Stimulated activated CD8-positive, alpha-beta memory T cell treated with anti-CD3 and anti-CD28 coated beads, Interleukin-7, amount 100 ng/mL, for 48 hours (primary cell): ENCODE measurements at places on chromosomes 12 and 14.

DNA sequence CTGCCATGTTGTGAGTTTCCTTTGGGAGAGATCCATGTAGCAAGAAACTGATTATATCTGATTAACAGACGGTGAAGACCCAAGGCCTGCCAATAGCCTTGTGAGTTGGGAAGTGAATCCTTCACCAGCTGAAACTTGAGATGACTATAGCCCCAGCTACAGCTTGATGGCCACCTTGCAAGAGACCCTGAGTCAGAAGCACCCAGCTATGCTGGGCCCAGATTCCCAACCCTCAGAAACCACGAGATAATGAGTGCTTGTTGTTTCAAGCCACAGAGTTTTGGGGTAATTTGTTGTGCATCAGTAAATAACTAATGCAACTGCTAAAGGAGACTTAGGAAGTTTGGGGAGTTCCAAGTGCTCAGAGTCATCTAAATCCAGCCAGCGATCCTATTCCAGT lies 80.3 kb downstream of the AVPR1A start:
- no peak for DNase-seq

- DNase-seq: no peak
Observed at GRCh38 chr12:45732250-45732649, 2.7 kb downstream of the ARID2 start.

DNA sequence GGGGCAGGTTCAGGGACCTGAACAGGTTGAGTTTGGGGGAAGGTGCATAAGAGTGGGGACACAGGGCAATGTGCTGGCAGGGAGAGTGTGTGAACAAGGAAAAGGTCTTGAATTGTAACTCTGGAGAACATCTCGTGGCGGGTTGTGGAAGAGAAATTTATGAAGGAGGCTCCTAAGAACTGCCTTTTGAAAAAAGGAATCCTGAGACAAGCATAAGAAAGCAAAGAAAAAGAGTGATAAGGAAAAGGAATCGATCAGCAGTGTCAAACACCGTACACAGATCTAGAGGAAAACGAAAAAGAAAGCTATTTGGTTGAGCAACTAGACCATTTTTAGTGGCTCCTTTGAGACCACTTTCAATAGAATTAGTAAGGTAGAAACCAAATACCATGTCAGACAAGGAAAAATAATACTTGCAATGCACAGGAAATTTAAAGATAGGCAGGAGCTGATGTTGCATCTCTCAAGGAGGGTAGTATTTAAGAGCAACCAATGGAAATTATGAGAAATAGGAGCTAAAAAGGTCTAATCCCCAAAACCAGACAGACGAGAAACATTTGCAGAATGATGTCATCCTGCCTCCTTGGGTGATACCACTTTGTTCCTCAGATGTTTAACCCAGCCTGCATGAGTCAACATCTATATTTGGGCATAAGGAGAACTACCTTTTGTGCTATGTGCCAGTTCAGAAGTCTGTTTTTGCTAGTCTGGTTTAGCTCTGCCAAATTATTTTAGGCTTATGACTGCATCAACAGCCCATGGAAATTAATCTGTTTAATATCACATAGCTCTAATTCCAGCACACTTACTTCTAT lies 64.5 kb upstream of the STK38L start:
- DNase-seq: no peak

DNA sequence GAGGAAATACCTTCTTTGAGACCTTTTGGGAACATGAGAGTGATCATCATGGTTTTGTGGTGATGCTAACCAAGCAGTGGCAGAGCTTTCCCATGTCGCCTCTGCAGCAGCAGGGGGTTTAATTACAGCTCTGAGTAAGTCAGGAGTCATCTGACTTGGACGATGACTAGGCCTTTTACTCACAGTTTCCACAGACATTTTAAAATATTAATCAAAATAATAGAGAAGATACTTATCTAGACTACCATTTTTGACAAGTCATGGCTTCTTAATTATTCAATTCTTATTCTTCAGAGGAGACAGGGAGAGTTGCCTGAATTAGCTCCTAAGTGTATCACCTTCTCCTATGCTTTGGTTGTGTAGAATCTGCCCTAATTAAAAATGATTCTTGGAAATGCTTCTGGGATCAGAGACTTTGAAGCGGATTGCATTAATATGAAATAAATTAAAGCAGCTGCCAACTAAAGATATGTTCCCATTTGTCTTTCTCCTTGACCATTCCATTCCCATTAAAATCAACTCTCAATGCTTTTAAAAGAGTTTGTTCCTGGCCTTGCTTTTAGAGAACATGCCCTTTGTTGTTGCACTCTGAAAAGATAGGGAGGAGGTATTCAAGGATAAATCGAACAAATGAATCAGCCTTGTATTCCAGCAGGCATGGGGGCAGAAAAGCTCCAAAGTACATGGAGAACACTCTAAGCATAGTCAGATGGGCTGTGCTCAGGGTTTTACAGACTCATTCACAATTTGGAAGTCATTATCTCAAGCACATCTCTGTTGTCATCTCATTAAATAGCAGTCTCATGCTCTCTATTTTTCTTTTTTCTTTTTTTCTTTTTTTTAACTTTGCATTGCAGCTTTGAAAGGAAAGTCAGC lies 7.7 kb upstream of the IFNG-AS1 start:
- no peak for DNase-seq

- no peak for DNase-seq
Observed at GRCh38 chr14:34498684-34499412, 36.8 kb upstream of the SPTSSA start.

DNA sequence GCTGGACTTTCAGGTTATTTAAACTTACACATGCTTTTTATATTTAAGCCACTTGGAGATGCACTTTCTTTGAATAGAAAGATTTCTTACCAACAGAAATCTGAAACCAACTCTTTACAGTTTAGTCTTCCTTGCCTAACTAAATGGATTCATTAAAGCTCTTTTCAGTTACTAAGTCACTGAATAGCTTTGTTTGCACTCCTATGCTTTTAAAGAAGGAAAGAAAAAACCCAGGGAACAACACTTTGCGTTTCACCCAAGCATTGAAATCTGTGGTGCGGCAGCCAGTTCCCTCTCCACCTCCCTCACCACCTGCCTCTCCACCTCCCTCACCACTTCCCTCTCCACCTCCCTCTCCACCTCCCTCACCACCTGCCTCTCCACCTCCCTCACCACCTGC lies 70.3 kb downstream of the RIMBP2 start:
- no peak for DNase-seq

DNA sequence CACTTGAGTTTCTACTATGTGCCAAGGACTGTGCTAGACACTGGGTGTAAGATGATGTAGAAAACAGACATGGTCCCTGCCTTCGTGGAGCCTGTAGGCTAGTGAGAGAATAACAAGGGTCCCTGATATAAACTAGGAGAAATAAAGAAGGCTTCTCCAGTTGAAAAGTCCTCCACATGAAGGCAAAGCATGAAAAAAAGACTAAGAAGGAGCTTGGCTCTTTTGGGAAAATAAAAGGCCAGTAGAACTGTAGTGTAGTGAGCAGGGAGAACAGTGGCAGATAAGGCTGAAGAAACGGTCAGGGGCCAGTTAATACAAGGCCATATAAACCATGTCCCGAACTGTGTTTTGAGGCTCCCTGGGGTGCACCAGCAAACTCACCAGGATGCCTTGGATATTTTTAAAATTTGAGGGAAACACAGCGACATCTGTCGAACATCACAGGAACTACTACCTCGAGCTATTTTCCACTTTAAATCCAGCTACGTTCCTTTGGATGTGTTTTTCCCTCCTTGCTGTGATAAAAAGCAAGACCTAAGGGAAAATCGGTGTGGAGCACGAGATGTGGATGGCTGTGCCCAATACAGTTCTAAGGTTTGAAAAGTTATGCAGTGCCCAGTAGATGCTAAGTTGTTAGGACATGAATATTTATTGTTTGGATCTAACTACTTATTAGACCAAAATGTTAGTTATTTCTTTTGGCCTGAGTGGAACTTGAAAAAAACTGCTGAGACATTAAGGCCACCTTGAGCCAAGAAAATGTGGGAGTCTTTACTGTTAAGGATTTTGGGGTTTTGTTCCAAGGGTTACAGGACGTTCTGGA lies 8.5 kb upstream of the CFL2 start:
- DNase-seq: no peak

GRCh38 chr14:66979101-66979974 lies 209.9 kb upstream of the GARIN2 start:
- no peak for DNase-seq

DNA sequence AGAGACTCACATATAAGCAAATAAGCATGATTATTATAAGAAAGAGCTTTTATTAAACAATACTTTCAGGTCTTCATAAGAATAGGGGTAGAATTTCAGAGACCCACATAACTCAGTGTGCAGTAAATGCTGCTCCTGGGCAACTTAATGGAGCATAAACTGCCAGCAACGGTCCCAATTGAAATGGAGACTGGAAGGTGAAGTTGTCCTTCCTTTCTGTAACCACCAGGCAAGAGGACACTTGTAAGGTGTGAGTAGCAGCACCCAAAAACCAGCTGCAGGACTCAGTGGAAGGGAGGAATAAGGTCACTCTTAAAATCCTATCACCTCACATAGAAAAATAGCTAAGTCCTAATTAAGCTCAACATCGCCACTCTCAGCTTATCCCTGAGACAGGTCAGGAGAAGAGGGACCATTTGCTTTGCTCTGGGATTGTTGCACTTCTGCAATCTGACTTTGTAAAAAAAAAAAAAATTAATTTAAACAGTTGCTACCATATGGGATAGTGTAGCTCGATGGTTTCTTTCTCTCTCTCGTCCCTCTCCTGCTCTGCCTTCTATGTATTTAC lies 22.7 kb upstream of the LTA4H start:
- no peak for DNase-seq

- no peak for DNase-seq
Observed at GRCh38 chr14:100733152-100733850, 6.6 kb downstream of the DLK1 start.

DNA sequence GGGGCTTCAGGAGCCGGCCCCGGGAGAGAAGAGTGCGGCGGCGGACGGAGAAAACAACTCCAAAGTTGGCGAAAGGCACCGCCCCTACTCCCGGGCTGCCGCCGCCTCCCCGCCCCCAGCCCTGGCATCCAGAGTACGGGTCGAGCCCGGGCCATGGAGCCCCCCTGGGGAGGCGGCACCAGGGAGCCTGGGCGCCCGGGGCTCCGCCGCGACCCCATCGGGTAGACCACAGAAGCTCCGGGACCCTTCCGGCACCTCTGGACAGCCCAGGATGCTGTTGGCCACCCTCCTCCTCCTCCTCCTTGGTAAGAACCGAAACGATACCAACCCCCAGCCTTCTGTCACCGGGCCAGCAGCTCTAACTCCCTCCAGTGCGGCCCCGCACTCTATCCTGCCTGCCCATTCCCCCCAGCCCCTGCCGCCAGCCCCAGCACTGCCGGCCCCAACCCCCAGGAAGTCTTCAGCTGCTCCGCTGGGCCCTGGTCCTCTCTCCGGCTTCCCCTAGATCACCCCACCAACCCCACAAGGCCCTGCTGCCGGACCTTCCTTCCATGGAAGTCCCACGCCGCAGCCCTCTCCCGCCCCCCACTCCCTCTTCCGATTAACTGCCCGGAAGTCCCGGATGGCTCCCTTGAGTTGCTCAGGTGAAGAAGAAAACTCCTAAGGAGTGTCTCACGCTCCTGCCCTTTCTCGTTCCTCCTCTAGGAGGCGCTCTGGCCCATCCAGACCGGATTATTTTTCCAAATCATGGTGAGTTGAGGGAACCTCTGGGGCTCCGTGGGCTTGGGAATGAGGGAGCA lies 693 bp downstream of the LRP10 start:
- DNase-seq: no peak

DNA sequence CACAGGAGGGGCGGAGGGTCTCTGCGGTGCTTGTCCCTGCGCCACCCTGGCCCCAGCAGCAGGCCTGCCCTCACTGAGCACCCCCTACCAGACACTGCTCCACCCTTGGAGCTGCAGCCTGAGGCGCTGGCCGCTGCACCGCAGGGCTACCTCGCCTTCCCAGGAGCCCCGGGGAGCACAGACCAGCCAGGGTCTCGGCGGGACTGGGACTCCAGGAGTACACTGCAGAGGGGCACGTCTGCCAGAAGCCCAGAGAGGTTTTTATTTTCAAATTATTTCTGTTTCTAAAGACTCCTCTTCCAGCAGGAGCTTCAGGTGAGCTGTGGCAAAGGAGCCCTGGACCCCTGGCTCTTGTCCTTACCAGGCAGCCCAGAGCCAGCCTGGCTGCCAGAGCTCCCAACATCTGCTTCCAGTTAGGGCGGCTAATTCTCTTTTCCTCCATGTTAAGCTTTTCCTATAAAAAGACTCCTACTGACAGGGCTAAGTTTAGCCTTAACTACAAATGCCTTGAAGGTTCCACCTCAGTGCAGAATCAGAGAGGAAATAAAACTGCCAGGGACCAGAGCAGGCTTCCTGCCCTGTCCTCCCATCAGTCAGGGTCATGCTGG lies 26.4 kb downstream of the DEGS2 start:
- DNase-seq: no peak

DNA sequence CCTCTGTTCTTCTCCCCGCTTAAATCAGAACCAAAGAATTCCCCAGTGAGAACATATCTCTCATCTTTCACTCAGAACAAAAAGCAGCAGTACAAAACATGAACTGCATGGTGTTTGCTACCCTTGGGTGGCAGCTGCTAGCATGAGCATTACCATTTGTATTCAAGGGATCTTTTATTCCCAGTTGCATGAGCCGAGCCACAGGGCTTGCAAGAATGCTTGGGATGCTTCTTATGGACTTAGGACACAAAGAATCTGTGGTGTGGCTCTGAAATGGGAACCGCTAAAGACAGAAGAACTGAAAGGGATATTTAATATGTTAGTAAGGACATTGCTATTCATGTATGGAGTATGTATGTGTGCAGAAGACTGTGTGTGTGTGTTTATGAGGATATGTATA lies 190.6 kb downstream of the TMX1 start:
- no peak for DNase-seq

DNA sequence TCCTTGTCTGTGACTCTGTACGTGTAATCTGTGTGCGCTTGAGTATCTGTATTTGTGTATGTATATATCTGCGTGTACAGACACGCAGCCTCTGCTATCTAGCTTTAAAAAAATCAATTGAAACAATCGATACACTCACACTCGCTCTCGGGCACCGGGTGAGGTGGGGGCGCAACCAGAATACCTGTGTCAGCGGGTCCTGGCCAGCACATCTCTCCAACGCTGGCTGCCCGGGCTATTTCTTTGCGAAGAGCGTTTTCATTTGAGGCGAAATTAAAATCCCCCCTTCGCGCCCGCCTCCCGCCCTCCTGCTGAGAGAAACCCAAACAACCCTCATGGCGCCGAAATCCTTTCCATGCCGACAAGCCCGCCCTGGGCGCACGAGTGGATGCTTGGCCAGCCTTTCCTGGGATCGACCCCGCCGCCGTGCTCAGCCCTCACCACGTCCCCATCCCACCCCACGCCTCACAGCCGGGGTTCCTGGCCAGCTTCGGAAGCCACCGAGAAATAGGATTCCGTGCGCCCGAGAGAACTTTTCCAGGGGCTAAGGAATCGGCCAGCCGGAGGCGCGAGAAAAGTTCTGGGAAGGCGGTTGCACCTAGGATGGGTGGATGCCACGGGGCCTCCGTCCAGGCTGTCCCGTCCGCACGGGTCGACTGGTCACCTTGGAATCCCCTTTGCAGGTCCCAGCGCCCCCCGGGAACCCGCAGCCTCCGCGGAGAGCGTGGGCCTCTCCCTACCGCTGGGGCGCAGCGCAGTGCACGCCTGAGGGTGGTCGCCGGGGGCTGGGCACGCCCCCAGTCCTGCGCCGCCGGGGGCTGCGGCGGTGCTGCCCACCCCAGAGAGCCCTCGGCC lies 1.0 kb downstream of the ZDHHC22 start:
- no peak for DNase-seq

GRCh38 chr12:122726080-122726558 lies 4.5 kb downstream of the HCAR1 start:
- no peak for DNase-seq

GRCh38 chr14:58362798-58363412 lies 32.8 kb upstream of the TOMM20L start:
- no peak for DNase-seq

- DNase-seq: no peak
Observed at GRCh38 chr12:79983986-79984620, 49.2 kb upstream of the PPP1R12A start.
